ENCODE measurements at places on chromosomes 7 and 10.

GRCh38 chr10:21584834-21585530 lies 51.0 kb downstream of the MLLT10 start:
- no peak for DNase-seq

DNA sequence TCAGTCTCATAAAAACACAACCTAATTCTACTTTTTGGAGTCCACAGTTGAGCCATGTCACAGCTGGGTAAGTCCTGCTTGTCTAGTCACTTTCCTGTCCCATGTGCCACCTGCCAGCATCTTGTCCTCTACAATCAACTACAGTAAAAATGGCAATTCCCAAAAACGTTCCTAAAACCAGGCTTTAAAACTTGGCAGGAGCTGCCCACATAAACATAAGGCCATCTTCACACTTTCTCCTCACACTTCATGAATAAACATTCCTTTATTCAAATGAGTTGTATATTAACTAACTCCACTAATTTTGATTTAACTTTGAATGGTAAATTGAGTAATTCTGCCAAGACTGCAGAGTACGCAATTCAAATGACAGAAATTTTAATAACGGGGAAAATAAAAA lies 49.5 kb downstream of the SFMBT2 start:
- DNase-seq: no peak

DNA sequence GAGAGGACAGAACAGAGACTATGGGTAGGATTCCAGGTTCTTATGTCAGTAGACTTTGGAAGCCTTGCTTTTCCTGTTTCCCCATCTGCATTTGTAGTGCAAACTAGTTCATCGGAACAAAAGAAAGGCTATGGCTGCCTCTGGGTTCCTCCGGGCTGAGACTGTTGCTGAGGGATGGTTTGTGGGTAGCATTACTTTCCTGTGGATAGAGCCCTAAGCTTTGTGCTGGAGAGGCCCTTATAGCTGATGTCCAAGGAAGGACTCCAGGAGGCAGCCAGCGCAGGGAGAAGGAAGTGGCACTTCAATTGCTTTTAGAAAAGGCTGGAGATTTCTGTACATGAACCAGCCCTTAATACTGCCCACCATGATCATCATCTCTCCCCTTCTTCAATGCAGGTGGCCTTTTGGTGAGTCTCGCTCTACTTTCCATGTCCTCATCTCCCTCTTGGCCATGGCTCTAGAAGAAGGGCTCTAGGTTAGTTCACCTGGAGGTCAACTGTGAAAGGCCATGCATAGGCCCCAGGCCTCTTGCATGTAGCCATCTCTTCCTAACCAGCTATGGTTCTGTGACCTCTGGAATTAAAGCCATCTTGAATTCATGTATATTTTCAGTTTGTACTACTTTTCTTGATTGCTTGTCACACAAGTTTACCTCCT lies 15.4 kb downstream of the MXI1 start:
- no peak for DNase-seq

- no peak for DNase-seq
These were observed 24.0 kb upstream of the AKR1B1 start for GRCh38 chr7:134482858-134483257.

DNA sequence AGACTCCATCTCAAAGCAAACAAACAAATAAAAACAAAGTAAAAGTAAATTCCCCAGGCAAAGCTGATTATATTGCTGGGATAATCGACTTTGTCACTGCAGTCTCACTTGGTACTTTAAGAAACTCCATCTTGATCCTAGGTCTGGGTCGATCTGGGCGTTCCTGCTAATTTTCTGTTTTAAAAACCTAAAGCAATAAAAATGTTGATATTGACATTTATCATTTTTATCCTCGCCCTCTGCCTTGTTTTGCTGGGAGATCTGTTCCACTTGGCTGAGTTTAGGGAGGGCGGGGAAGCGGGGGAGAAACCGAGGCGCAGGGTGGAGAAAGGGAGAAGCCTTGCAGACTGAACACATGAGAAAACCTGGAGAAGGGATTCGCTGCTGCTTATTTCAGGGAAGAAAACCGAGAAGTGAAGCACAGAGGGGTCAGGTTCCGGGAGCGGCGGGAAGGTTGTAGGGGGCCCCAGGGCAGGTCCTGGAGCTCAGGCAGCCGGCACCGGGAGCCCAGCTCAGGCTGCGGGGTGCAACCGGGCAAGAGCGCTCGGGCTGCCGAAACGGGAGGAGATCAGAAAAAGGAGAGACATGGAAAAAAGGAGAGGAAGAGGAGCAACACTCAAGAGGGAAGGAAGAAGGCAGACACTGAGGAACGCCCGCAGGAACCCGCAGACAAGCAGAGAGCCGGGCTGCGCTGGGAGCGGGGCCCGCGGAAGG lies 27.3 kb upstream of the KMT2C start:
- no peak for DNase-seq

- DNase-seq: no peak
These were observed 86.8 kb upstream of the ZMIZ1 start for GRCh38 chr10:78981970-78982281.

- no peak for DNase-seq
These were observed 73.9 kb downstream of the VTI1A start for GRCh38 chr10:112520914-112521313.

- DNase-seq: no peak
These were observed 133.7 kb downstream of the FOXP2 start for GRCh38 chr7:114548081-114548980.

- no peak for DNase-seq
These were observed 15.6 kb downstream of the FOXL3 start for GRCh38 chr7:305410-306151.

DNA sequence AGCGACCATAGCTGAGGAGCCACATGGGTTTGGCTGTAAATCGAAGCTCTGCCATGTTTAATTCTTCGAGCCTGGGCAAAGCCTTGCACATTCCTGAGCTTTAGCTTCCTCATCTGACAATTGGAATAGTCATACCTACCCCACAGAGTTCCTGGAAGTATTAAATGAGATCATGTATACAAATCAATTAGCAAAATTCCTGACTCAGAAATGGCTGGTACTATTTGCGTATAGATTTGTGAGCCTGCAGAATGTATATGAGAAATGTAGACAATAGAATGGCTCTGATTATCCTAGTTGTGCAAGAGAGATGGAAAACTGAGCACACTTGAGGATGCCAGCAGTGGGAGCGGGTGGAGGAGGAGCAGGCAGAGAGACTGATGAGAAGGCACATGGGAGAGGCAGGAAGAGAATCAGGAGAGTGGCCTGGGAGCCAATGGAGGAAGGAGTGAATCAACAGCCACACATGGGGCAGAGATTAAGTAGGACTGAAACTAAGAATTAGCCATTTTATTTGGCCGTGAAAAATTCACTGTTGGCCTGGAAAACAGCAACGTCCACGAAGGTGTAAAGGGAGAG lies 128.0 kb upstream of the C1GALT1 start:
- DNase-seq: no peak

- no peak for DNase-seq
These were observed 2.8 kb upstream of the WAPL start for GRCh38 chr10:86524225-86524962.

DNA sequence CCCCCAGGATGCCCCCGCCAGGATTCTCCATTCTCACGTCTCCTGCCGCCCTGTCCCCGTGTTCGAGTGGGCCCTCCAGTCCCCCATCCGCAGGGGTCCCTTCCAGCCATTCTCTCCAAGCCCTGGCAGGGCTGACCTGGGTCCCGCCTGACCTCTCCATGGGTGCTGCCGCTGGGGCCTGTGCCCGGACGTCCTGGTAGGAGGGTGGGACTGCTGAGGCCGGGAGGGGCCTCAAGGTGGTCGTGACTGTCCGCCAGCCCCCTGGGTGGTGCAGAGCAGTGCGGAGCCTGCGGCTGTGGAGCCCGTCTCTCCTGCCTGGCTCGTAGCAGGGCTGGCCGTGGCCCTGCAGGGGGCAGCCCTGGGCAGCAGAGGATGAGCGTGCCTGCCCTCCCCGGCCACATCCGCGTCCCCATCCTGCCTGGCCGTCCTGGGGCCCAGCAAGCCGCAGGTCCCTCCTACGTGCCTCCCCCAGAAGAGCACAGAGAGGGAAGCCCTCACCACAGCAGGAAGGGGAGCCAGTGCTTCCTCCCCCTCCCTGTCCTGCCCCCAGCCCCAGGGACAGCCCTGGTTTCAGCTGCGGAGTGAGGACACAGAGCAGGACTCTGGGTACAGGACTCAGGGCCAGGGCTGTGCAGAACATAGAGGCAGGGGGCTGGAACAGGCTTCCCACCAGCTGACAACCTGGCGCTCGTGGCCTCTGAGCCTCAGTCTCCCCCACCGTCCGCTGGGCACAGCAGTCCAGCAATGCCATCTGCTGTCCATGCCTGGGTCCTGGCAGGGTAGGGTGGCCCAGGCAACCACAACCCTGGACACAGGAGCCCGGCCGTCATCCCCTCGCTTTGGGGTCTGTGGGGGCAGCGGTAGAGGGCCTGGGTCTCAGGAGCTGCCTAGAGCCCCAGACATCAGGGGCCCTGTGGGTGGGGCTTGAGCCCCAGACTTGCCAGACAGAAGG lies 1.5 kb upstream of the GRIFIN start:
- no peak for DNase-seq

DNA sequence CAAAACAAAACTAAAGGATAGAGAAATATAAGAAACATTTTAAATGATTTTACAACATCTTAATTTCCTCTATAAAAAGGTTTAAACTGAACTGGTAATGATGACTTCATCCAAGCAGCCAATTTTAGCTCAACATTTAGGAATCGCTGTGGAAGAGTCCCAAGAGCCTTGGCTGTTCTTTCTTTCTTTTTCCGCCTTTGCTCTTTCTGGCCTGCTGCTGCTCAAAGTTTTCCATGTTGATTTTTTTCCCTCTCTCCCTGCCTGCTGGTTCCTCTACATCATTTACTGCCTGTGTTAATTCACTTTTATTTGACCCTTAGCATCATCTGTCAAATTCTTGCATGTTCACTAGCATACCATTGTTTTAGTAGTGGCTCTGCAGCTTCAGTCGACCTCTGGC lies 146.9 kb downstream of the EVX1 start:
- DNase-seq: no peak

- no peak for DNase-seq
These were observed 46.1 kb downstream of the CPEB3 start for GRCh38 chr10:92244796-92245195.

- DNase-seq: no peak
These were observed 594.4 kb upstream of the VSTM2A start for GRCh38 chr7:53947732-53948131.

GRCh38 chr10:86603256-86603655 lies 51.1 kb upstream of the OPN4 start:
- no peak for DNase-seq

DNA sequence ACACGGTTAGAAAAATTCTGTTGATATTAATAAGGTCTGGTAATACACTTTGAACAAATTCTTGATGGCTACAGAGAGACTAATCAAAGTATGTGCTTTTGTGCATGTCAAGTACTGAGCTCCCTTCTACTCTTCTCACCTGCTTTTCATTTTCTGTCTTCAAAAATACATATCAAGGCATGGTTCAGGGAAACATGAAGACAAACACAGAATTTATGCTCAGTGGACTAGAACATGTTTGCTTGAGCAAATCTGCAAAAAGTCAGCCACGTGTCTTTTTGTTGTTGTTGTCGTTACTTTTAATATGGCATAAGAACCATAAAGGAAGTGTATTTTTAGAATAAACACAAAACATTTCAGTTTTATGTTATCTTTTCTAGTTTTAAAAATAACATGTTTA lies 21.9 kb downstream of the CDK13 start:
- DNase-seq: no peak

DNA sequence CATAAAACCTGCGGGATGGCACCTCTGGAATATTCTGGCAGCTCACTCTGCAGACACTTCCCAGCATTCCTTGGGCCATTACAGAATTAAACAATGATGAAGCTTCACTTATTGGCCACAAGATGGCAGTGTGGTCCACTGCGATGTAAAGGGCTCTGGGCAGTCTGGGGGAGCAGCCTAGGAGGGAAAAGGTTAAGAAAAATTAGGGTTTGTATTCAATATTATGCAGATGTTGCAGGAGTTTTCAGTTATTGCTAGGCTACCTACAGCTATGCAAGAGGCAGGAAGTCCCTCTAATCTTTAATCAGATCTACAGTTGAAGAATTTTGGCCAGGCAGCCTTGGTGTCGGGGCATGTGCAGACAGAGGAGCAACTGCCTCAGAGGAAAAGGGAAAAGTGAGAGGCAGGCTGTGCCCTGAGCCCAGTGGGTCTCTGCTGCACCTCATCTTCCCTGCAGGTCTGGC lies 233.2 kb upstream of the PRSS1 start:
- no peak for DNase-seq

- DNase-seq: no peak
These were observed 189.5 kb upstream of the MINDY3 start for GRCh38 chr10:16049782-16050181.

- DNase-seq: no peak
These were observed 12.7 kb downstream of the PTPRE start for GRCh38 chr10:127919418-127920271.

DNA sequence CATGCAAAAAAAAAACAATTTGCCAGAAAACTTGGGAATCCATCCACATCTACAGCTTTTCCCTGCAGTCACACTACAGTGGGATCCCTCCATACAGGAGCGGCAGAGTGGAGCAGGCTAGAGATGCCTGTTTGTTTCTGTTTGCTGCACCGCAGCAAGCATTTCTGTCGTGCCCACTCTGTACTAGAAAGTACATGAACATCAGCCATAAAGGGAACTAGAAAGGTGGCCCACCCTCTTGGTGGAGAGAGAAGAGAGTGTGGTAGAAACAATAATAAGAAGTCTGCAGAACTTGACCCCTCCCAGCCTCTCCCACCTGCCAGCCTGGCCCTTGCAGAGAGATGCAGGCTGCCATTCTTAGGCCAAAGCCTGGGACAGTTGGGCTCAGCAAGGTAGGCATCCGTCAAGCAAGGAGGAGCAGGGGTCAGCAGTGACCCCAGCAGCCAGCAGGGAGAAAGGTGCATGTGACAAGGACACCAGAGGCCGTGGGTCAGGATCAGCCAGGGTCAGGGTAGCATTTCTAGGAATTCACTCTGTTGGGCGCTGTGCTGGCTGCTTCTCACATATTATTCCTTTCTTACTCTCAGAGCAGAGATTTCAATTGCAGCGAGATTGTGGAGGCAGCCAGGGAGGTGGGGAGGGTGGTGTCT lies 171.8 kb downstream of the EGFR start:
- no peak for DNase-seq

GRCh38 chr7:40429826-40430225 lies 295.0 kb downstream of the SUGCT start:
- DNase-seq: no peak

- DNase-seq: no peak
These were observed 408.2 kb upstream of the CELF2 start for GRCh38 chr10:10609379-10609955.

DNA sequence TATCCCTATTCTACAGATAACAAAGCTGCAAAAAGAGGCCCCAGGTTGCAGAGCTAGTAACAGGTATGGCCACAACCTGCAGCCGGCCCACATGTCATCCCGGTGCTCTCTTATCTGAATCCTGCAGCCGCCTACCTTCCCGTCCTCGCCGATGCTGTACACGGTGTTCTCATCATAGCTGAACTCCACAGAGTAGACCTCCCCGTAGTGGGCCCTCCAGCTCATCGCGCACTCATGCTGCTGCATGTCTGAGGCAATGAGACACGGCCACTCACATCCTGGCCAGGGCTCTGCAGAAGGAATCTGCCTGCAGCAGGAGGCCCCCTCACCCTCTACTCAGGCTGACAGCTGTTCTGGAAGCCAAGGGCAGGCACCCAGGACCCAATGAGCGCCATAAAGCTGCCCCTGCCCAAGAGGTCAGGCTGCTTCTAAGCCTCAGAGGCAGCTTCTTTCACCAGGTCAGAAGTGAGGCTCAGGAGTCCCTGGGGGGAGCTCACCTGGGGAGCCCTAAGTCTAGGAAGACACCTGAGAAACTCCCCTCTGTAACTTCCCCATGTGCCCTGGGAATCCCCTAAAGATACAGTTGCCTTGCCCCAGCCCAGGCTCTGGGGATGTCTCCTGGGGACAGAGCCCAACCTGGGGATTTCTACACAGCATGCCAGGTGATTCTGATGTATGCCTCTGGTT lies 17.9 kb upstream of the CYREN start:
- DNase-seq: no peak

Data from activated CD4-positive, alpha-beta T cell treated with anti-CD3 and anti-CD28 coated beads for 24 hours (primary cell).